ENCODE measurements at places on chromosomes 2 and 18. TPM values are rescaled to one million over a fixed set of nuclear protein-coding genes. Genes with fewer than 3 reads are reported as not detected.
A peak's percentile ranks its signal among the peaks of the same experiment; 100 is the strongest.

PKP4 gene
- 18.9 TPM for total RNA-seq

ELOA2 gene
- total RNA-seq = not detected

DNA sequence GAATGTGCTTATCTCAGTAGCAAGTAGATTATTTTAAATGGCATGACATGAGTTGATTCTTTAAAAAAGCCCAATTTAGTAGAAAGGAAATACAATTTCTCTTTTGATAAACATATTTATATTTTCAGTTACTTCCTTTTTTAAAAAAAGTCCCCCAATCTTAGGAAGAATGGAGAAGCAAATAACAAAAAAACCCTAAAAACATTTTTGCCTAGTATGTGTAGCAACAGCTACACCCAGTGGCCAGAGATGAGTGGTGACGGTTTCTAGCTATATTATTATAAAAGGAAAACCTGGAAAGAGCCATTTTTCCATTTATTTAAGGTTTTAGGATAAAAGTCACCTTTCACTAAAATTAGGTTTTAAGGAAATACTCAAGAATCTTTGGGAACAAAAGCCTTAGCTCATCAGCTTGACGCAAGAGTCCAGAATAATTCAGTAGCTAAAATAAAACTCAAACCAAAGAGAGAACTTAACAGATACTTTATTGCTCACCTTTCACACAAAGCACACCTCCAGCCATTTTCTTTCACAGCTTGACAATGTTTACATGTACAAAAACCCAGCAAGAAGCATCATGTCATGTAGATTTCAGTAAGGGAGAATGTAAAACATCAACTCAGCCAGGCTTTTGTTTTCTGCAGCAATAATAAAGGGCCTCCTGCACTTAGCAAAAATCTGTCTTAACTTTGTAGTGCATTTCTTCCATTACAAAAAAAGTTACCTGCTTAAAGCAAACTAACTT, 15.7 kb downstream of the FAM98A start:
- peak; percentile 49 for DNase-seq

- peak; percentile 76 for DNase-seq
Observed at GRCh38 chr18:59861009-59861408, 38.8 kb upstream of the PMAIP1 start.

DNA sequence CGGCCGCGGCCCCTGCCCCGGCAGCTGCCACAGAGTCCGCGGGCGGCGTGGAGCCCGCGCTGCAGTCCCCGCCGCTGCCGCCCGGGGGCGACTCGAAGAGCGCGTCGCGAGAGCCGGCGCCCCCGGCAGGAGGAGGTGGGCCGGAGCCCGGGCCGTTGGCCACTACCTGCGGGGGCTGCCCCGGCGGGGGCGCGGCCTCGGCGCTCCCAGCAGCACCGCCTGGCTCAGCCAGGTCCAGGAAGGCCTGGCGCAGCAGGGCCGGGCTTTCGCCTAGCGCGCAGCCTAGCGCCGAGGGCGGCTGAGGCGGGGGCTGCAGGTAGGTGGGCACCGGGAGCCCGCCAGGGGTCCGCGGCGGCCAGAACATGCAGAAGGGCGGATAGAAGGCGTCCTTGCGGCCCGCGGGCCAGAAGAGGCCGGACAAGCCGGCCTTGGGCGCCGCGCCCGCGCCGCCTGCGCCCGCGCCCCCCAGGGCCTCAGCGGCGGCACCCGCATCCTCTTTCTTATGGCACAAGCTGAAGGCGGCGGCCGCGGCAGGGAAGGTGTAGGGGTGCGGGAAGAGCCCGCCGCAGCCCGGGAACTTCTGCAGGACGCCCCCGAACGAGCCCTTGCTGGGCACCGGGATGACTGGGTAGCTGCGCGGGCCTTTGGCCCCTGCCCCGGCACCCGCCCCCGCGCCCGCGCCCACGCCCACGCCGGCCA, 3.9 kb downstream of the SKOR2 start:
- DNase-seq = no peak

MROH2A gene
- not detected for total RNA-seq

COLEC11 gene
- not detected for total RNA-seq

SCYGR4 gene
- total RNA-seq = not detected

GRCh38 chr2:20365249-20365817, 14.7 kb upstream of the PUM2 start:
- peak; percentile 71 for DNase-seq

CNTNAP5 gene
- not detected for total RNA-seq

DNA sequence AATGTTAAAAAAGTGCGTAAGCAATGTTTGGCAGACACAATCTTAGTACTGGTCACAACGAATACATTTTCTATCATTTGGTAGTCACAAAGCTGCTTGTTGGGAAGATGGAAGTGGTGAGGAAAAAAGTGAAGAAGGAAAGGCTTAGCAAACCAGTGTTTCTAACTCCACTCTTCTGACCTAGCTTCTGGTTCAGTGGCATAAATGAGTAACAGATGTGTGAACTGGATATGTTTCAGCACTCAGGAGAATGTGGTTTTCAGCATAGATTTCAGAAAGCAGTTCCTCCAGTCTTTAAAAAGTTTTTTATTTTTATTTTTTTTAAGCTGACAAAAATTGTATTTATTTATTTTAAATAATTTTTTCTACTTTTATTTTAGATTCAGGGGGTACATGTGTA, 357.1 kb downstream of the CPS1 start:
- DNase-seq = no peak

ALS2 gene
- total RNA-seq = 24.0 TPM

GRCh38 chr18:53219853-53220252, 879.9 kb downstream of the DCC start:
- DNase-seq = no peak

- peak; percentile 10 for DNase-seq
Observed at GRCh38 chr2:186889101-186889879, 40.3 kb upstream of the ZSWIM2 start.

TUBA4B gene
- not detected for total RNA-seq

All from LHCN-M2 (cell line).